ENCODE measurements at places on chromosomes 2 and 18.
A peak's percentile ranks its signal among the peaks of the same experiment; 100 is the strongest.

DNA sequence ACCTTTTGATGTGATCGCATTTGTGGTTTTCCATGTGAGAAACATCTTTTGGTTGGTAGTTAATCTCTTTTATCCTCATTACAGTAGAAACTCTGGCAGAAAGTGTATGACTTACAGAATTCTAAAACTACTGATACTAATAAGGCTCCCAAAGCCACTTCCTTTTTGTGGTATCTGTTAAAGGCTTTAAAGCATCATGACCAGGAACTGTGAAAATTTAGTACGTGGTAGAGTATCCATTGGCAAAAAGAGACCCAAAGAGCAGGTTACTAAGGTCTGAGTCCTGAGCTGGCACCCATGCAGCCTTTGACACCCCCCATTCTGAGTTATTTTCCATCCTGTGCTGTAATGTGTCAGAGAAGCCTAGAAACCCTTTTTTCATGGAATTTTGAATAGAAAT, 94.5 kb downstream of the DPP4 start:
- peak; percentile 34 for DNase-seq

DNA sequence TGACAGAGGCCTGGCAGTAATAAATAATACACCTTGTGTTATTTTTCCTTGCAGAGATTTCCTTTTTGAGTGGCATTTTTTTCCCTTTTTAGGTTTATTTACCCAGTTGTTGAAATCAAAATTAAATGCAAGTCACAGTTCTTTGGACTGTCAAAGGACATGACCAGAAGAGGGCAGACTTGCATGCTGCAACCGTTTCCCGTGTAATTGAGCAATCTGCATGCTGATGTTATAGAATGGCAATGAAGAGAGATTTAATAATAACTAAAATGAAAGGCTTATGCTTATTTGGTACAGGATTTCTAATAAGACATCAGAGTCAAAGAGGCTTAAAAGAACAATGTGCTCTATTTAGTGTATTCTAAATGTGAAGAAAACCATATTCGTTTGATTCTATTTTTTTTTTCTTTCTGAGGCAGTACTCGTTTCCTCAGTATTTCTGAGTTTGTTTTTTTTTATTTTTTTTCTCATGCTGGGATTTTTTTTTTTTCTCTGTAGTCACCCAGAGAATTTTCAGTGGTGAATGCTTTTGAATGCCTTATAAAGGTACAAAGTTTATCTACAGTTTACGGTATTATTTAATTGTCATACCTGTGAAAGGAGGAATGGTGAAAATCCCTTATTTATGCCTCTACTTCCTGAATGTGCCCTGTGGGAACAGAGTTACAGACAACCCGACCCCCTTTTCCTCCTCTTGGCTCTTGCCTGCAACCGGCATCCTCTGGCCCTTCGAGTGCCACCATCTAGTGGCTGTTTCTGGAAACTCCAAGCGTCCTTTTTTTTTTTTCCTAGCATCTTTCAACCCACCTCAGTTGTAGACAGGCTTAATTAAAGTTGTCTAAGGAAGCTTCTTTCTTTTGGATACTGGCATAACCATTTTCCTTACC, 368.5 kb downstream of the LRRTM1 start:
- DNase-seq = peak; percentile 52

DNA sequence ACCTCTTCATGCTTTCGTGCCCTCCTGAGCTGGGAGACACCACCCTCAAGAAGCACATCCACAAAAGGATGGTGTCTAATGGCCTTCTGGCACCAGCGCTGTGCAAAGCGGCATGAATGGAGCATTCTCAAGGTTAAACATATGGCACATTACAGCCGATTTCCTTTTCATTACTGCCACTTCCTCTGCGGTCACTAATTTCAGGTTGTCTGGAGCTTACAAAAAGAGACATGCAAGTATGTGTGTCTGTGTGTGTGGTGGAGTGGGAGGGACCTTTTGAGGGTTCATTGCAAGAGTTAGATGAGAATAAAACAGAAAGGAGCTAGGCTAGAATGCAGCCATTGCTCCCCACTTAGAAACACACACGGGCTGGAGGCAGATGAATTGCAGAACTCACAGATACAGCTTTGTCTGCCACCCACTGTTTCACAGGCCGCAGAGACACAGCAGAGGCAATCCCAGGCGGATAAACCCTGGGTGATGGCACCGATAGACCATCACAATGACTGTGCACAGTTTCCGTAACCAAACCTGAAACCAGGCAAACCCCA, 76.0 kb downstream of the TGIF1 start:
- no peak for DNase-seq

DNA sequence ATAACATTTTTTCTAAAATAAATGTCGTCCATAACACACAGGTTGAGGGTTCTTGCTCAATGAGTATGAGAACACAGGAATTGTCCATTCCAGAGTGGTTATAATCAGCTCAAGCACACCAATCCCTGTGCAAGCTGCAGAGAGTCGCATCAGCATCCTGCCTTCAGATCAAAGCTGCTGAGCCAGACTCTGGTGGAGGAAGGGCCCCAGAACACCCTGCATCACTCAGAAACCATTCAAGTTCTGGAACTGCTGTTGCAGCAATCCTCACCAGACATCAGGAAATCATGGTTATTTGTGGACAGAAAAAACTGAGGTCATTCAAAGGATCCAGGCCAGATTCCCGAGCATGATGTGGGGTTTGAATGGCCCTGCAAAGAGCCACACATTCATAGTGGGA, 44.5 kb downstream of the DNER start:
- DNase-seq = no peak

- no peak for DNase-seq
Observed at GRCh38 chr2:124320051-124320688, 295.1 kb downstream of the CNTNAP5 start.

DNA sequence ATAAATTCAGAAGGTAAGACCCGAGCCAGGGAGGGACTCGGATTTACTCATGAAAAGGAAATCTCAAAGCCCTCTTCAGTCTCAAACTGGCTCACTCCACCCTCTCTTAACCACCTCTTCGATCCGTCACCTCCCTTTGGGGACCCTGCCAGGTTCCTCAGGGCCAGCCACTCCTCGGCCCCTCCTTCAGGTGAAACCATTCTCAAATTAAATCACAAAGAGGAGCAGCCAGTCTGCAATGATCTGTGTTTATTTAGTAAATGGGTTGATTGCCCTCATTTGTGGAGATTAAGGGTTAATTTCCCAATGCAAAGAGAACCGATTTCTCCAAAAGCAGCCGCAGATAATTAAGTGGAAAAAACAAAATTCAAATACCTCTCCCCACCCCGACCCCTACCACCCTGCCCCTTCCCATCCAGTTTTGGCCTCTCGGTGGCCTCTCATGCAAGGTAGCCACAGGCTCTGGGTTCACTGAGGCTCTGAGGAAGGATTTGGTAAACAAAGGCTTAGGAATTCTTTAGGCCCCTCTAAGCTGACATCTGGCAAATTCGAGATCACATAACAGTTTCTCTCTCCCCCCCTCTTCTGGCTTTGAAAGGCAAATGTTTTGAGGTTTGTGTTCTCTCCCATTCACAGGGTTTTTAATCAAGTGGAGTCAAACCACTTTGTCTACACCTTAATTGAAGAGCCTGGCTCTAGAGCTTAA, 10.3 kb upstream of the FZD7 start:
- DNase-seq = no peak

- DNase-seq = no peak
Observed at GRCh38 chr2:208294482-208295024, 28.5 kb downstream of the PIKFYVE start.

DNA sequence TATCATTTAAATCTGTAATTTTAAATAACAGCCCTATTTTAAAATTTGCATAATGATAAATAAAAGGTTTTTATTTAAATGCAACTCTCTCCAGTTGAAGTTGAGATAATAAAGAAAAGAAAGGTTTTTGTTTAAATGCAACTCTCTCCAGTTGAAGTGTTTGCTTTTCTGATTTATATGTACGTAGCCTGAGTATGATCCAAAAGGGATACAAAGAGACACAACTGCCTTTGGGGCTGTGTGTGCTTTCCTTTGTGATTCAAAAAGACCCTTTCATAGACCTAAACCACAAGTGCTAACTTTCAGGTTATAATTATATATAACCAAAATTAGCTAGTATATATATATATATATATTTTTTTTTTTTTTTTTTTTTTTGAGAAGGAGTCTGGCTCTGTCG, 76.2 kb upstream of the MFF start:
- DNase-seq = no peak

- no peak for DNase-seq
Observed at GRCh38 chr2:239685965-239686364, 285.1 kb upstream of the HDAC4 start.

DNA sequence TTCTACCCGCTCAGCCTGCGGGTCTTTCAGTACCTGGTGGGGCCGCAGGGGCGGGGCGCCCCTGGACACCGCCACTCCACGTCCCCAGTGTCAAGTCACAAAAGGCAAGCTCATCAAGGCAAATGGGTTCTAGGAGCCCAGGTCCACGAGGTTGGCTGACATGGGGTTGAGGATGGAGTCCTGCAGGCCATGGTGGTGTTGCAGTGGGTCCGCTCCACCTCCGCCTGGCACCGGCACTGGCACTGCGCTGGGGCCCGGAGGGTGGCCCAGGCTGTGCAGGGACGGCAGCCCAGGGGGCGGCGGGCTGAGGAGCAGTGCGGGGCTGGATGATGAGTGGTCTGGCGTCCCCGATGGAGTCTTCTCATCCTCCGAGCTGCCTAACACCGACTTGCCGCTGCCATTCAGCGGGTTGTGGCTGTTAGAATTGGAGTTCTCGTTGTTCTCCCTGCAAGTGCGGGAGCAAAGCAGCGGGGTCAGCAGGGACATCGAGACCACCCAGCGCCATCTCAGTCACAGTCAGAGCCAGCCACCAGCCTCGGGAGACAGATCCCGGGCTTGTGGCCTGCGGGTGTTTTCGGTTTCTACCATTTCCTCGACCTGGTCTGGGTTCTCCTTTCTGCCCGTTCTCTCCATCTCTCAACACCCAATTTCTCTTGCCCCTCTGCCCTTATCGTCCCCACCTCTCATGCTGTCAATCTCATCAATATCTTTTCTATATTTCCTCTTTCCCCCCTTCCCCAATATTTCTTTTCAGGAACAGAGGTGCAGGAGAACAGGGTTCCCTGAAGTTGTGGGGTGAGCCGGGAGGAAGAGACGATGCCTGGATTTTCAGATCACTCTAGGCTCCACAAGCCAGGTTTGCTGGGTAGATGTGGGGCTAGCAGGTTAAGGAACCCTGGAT, 3.0 kb downstream of the SIX2 start:
- no peak for DNase-seq

- no peak for DNase-seq
Observed at GRCh38 chr2:2839782-2840531, 508.9 kb upstream of the MYT1L start.

GRCh38 chr18:37124516-37124915, 295.6 kb downstream of the KIAA1328 start:
- peak; percentile 94 for DNase-seq

GRCh38 chr2:70083344-70084156, 3.7 kb upstream of the PCBP1 start:
- DNase-seq = no peak

DNA sequence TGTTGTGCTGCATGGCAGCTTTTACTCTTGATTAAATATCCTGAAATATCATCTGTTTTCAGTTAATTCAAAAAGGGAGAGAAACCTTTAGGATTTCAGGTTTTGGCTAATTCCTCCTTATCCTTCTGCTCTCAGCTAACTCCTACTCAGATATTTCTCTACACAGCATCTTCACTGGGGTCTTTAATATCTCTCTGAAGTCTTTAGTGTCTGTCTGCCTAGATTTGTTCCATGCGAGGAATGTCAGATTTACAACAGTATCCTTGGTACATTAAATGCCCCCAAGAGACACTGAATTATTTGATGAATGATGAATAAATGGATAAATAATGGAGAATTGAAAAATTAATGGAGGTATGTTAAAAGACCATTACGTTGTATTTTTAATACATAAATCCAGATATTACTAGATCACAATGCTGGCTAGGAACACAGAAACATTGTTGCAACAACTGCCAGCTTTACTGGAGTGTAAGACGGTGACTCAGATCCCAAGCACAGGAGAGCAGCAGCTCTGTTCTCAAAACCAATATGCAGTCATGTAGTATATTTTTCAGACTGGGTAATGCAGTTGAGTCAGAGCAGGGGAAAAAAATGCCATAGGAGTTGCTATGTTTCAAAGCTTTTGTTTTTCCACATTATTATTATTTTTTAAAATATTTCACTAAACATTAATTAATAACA, 388.0 kb upstream of the SYT4 start:
- DNase-seq = peak; percentile 90

DNA sequence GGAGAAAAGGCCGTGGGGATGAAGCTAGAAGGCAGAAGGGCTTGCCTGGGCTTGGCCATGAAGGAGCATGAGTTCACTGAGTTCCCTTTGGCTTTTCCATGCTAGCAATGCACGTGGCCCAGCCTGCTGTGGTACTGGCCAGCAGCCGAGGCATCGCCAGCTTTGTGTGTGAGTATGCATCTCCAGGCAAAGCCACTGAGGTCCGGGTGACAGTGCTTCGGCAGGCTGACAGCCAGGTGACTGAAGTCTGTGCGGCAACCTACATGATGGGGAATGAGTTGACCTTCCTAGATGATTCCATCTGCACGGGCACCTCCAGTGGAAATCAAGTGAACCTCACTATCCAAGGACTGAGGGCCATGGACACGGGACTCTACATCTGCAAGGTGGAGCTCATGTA, 2.9 kb downstream of the CTLA4 start:
- no peak for DNase-seq

GRCh38 chr2:8086357-8086756, 595.5 kb upstream of the ID2 start:
- no peak for DNase-seq

- DNase-seq = no peak
Observed at GRCh38 chr2:96259497-96259921, 6.3 kb downstream of the TMEM127 start.

- no peak for DNase-seq
Observed at GRCh38 chr2:208545403-208546042, 138.9 kb downstream of the PTH2R start.

GRCh38 chr18:3985020-3985419, 470.1 kb downstream of the DLGAP1 start:
- no peak for DNase-seq

DNA sequence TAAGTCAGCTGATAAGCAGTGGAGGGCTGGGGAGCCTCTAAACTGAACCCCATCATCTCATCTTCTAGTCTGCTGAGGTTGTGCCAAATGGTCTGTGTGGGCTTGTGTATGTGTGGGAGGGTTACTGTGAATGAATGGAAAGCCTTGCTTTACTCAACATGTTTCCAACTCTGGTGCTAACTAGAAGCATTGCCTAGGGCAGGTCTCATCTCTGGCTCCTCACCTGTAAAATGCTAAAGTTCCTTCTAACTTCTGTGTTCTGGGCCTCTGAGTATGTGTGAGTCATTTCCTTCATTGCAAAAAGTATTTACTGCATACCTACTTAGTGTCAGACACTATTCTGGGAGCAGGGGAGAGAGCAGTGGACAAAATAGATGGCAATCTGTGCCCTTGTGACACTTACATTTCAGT, 1.3 kb downstream of the LIPG start:
- DNase-seq = no peak

GRCh38 chr2:111200333-111200881, 79.7 kb downstream of the BCL2L11 start:
- no peak for DNase-seq

DNA sequence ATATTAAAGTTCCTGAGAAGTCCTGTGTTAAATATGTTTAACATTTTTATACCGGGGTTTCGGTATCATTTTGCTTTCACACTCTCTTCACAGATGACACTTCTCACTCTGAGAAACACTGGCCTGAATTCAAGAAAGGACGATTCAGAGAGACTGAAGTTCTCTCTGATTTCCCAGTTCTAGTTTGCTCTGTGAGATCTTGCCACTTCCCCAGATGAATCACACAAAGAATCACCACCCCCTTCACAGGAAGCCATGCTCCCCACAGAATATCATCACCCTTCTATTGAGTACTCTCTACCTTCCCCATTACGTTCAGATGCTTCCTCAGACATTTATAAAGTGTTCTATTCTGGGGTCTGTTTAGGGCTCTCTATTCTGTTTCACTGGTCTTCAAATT, 16.1 kb upstream of the CD207 start:
- DNase-seq = no peak
